Activated CD4-positive, alpha-beta T cell treated with anti-CD3 and anti-CD28 coated beads, Interleukin-2, amount 10 ng/mL, durations not matched to agents 24 days and 14 days (primary cell): ENCODE measurements at places on chromosomes 3 and 15.

DNA sequence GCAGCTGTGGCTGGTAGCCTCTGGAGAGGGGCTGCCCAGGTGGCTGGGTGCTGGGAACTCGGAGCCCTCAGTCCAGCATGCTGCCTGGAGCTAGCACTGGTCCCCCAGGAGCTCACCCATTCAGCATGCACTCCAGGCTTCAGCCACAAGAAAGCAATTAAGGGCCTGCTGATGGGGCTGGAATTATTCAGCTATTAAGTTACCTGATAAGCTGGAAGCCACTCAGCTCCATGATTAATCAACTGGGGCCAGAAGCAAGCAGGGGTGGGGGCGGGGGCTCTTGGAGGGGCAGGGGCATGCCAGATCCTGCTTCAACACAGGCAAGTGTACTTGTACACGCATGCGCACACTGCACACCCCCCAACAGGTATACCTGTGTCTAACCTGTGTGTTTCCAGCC is 22.1 kb upstream of the TMEM115 start:
- no peak for DNase-seq

DNA sequence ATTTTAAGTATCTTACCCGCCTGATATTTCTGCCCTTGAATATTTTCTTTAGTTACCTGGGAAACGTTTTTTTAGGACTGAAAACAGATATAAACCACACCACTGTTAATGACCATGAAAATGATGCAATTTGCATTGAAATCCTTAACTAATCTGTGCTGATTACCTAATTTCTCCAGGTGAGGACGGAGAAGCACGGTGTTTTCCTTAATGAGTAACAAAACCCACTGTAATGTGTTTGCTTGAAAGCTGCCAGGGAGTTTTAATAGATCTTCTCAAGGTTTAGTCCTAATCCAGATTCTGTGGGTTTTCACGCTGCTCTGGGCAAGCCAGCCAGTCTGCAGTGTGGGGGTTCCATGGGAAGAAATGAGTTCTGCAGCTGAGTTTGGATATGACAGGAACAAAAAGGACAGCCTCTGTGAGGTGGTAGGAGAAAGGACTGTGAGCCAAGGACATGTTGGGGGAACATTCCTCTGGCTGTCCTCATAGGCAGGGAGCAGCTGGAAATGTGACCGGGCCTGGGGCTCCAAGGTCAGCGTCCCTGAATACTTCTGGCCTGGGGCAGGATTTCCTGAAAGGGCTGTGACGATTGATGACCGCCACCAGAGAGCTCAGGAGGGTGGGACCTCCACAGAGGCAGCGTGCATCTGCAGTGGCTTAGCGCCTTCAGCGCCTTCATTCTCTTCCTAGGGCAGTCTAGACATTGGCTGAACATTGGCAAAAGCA is 18.6 kb downstream of the THSD4 start:
- DNase-seq = no peak

DNA sequence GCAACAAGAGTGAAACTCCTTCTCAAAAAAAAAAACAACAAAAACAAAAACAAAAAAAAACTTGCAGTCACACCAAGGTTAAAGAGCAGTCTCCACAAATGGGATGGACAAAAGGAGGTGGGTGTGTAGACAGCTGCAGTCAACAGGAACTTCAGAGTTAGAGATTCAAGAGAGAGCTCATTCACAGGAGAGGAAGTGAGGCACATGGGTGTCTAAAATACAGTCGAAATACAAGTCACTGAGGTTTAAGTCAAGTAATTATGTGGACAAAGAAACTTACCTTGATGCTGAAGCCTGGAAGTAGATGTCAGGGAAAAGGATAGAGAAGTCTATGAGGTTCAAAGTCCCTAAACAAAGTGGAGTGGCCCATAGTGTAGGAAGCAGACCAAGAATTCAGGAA is 14.8 kb downstream of the MRPS11 start:
- no peak for DNase-seq

GRCh38 chr15:59232476-59232875 is 25.8 kb downstream of the LDHAL6B start:
- DNase-seq = no peak

DNA sequence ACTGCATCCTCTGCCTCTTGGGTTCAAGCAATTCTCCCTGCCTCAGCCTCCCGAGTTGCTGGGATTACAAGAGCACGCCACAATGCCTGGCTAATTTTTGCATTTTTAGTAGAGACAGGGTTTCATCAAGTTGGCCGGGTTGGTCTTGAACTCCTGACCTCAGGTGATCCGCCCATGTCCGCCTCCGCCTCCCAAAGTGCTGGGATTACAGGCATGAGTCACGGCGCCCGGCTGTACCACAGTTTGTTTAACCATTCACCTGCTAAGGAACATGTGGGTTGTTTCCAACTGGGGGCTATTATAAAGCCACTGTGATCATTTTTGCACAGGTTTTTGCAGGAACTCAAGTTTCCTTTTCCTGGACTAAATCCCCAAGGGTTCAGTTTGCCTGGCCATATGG is 123.2 kb upstream of the RAP2B start:
- DNase-seq = no peak

GRCh38 chr3:169390271-169390670 is 273.2 kb downstream of the MECOM start:
- DNase-seq = no peak

GRCh38 chr15:71224024-71224423 is 108.8 kb downstream of the THSD4 start:
- DNase-seq = no peak

GRCh38 chr3:140655678-140656077 is 22.2 kb upstream of the TRIM42 start:
- DNase-seq = no peak

DNA sequence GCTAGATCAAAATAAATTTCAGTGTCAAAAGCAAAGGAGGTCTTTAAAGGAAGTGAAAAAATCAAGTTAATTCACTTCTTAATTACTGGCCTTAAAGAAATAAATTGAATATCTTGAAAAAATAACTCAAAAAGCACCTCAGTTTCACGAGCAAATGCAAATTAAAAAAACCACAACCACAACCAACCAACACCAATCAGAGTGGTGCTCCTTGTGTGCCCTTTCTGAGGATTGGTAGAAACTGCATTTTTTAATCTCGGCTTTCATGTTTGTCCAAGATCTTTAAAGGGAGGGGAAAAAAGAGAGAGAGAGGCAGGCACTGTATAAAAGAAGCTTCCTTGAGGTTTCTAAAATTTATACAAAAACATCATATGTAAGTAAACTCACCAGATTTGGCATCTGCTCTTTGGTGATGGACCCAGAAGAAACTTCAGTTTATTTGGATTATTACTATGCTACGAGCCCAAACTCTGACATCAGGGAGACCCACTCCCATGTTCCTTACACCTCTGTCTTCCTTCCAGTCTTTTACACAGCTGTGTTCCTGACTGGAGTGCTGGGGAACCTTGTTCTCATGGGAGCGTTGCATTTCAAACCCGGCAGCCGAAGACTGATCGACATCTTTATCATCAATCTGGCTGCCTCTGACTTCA is at the start of gene GPR15:
Gene GPR15 (plus strand): TSS at position 357 of the 653 bp plus-strand sequence. CDS start 56 bp downstream, at position 413.
- no peak for DNase-seq

DNA sequence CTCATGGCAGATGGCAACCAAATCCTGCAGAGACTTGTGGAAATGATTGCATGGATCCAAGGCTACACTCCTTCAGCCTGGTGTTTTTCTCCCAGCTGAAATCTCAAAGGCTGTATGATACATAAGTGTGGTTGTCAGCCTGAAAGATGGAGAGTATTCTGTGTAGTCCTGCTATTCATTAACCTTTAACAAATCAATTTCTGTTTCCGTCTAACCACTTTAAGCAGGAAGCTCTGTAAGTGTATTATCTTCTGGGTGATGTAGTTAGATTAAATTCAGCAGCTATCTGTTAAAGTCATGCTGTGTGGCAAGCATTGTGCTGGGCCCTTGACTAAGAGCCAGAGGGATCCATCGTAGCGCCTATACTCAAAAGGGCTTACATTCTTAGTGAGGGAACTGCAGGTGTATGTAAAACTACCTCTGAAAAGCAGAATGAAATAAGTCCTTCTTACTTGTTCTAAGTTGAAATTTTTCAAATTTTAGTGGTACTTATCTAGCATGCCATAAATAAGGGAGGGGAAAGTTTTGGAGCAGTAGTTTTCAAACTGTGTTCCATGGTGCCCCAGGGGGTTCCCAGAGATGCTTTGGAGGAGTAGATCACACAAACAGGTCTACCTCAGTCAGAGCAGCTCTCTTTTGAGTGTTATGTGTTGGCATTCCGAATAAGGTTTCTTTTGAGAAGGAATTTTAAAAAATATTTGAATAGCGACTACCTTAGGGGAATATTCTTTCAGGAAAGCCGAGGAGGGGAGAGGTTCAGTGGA is 28.9 kb downstream of the HACD3 start:
- no peak for DNase-seq

DNA sequence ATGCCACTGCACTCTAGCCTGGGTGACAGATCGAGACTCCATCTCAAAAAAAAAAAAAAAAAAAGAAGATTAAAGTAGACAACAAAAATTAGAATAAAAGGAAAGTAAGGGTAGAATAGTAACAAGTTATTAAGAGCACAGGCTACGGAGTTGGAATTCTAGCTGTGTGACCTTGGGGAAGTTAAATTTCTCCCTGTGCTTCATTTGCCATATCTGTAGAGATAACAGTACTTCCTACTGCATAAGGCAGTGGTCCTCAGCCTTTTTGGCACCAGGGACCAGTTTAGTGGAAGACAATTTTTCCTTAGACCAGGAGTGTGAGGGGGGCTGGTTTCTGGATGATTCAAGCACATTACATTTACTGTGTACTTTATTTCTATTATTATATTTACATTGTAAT is 28.7 kb upstream of the TMEM42 start:
- DNase-seq = no peak

GRCh38 chr15:79849789-79850188 is 47.0 kb downstream of the MTHFS start:
- peak; percentile 69 for DNase-seq

DNA sequence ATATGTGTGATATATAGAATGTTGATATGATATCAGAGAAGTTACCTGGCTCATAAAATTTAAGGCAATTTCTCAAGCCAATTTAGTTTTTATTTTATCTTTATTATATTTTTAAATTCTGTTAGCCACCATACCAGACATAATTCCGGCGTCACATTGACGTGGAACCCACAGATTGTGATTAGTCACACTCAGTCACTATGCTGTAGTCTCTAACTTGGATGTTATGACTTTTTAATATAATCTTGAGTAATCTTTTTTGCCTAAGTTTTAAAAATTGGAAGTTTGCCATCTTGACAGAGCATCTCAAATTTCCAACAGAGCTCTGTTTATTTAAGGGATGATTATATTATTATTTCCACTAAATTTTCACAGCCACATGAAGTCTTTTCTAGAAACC is 9.7 kb upstream of the DCLK3 start:
- peak; percentile 2 for DNase-seq

DNA sequence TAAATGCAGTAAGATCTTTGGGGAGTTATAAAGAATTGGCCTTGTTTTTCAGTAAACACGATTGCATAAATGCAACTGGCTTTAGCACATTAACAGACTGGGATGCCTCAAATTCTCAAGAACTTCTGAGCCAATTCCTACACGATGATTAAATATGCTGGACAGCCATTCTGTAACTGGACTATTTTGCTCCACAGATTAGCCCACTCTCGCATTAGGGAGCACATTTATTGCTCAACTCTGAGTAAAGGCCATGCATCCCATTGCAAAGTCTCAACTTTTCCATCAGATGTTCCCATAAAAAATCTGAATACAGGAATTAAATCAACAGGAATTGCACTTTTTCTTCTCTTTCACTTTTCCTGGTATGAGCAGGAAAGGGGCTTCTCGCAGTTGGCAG is 66.7 kb upstream of the PRICKLE2 start:
- no peak for DNase-seq

- no peak for DNase-seq
Observed at GRCh38 chr3:40130721-40131120, 178.8 kb upstream of the EIF1B start.

DNA sequence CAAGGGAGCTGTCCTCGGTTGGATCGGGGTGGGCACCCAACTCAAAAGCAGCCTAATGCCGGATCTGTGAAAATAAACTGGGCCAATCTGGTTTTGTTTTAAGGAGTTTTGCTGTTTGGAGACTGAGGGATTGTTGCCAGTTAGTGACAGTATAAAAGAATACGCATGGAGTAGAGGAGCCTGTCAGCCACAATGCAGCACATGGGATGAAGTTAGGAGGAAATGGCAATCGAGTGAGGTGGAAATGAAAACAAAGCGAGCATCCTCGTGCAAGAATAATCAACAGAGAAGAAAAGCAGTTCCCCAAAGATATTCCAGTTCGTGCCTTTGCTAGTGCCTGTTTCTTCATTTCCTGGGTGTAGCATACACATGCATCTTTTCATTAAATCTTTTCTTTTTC is 108.4 kb upstream of the RORA start:
- DNase-seq = no peak

DNA sequence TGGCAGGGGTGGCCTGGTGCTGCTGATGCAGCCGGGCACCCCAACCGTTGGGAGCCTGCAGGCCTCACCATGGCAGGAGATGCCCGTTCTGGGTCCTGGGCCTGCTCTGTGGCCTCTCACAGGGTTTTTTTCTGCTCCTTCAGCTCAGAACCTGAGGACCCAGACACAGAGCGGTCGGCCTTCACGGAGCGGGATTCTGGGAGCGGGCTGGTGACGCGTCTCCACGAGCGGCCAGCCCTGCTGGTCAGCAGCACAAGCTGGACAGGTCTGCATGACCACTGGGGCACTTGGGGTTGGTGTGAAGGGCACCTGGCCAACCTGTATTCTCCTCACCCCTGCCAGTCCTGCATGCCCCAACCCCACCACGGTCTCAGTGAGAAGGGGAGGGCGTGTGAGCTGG is 10.3 kb downstream of the ALG1L2 start:
- DNase-seq = no peak

- peak; percentile 51 for DNase-seq
Observed at GRCh38 chr15:82297546-82297945, 34.9 kb downstream of the SAXO2 start.

DNA sequence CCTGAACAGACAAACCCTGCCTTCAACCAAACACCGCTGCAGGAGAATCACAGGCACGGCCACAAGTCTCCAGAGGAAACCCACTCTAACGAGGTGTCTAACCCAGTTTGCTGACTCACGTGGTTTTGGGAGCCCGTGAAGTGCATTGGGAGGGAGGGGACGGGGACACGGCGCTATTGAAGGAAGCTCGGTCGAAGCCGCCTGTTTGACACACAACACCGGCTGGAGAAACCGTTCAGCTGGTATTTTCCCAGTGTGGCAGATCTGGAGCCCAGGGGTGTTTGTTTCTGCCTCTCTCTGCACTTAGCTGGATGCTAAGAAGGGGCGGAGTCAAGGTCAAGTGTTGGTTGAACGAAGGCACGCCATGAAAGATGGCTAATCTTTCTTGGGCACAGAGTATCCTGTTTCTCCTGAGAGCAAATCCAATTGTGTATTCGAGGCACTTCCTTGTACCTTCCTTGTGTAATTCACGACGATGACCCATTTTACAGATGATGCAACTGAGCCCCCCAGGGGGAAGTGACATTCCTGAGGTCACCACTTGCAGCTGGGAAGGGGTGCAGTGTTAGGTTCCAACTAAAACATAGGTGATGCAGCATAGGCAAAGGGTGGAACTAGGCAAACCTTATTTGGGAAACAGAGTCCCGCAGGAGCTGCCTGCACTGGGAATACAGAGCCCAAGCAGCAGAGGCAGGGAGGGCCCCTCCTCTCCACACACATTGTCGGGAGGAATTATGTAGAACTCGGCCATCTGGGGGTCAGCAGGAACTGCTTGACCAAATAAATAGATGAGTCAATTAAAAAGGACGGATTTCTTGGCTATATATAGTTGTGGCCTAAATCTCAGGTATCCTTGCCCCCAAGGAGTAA is 22.5 kb downstream of the SLC6A6 start:
- DNase-seq = peak; percentile 75

GRCh38 chr15:31212326-31213080 is 111.0 kb upstream of the TRPM1 start:
- no peak for DNase-seq
